ENCODE measurements at places on chromosomes 16 and 17.
A peak's percentile ranks its signal among the peaks of the same experiment; 100 is the strongest.

- DNase-seq = peak; percentile 51
These were observed 2.5 kb downstream of the RNF166 start for GRCh38 chr16:88703486-88704309.

GRCh38 chr17:48901241-48901640 lies 7.0 kb upstream of the UBE2Z start:
- DNase-seq = no peak

- no peak for DNase-seq
These were observed 28.9 kb upstream of the ETV4 start for GRCh38 chr17:43574896-43575525.

- DNase-seq = no peak
These were observed 16.5 kb downstream of the SCNN1B start for GRCh38 chr16:23318639-23319038.
